ENCODE measurements at places on chromosomes 6 and 20.

DNA sequence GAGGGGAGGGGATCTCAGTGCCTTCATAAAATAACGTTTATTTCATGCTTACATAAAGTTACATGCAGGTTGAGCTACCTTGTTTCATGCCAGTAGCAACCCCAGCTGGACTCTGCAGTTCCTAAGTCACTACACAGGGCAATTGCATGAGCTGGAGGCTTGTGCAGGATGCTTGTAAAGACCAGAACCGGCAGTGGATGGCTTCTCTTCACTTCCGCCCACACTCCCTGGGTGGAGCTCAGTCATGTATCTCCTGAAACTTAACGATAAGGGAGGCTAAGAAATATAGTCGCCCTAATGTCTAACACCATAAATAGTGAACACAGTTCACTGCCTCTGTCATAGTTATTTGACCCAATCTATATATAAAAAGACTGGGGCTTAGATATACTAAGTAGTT is 99.4 kb upstream of the RAB32 start:
- DNase-seq: no peak

- no peak for DNase-seq
Measured at GRCh38 chr6:41733360-41733706, 2.1 kb downstream of the TFEB start.

- no peak for DNase-seq
Measured at GRCh38 chr6:112877134-112878100, 530.3 kb downstream of the RFPL4B start.

- no peak for DNase-seq
Measured at GRCh38 chr6:139647841-139648240, 273.4 kb upstream of the CITED2 start.

GRCh38 chr6:184161-184700 is 108.1 kb upstream of the DUSP22 start:
- no peak for DNase-seq

- DNase-seq: no peak
Measured at GRCh38 chr6:71402096-71402495, 113.5 kb downstream of the OGFRL1 start.

DNA sequence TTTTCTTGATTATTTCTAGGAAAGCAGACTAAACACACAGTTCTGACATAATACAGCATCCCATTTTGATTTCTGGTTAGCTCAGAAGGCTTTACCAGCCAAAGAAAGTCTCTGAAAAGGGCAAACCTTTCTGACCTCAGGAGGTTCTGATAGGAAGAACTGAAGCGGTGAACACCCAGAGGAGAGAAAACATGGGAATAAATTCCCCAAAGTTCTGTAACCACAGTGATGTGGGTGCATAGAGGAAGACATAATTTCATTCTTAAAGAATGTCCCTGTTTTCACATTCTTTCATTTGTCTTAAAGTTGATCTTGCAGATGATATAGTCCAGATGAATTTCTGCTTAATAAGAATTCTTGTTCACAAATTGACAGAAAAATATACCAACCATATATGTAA is 60.3 kb downstream of the RSPO3 start:
- no peak for DNase-seq

DNA sequence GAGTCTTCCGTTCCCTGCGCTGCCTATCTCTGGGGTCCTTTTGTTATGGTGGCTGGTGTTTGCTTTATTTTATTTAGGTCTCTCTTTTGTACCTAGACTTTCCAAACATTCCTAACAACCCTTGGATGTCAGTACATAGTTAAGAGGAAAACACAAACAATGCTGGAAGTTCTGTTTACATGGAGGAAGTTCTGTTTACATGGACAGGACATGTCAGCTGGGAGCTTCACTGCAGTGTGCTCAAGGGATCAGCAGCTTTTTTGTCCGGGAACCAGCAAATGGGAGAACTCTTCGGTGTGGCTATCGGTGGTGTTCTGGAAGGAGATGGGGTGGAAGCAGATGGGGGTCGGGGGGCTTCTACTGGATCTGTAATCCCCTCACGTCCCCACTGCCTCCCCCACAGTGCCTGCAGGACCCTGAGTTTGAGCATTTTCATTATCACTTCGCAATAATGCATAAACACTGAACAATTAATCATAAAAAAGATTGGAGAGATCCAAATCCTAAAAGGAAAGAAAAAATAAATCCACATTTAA is 2.7 kb downstream of the SERPINB6 start:
- no peak for DNase-seq

DNA sequence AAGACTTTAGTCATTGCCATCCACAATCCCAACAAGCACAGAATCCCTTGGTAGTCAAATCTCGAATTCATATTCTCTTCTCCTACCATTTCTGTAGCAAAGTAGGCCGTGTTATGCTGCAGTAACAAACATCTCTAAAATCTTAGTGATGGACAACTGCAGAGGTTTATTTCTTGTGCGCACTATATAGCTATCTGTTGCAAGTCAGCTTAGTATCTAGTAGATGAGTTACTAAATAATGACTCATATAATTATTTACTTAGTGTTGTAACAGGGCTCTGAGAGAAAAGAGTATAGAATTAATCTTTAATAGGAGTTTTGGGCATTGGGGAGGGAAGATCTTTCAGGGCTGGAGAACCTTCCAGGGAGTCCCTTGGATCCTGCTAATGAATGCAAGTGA is 73.3 kb downstream of the CAP2 start:
- no peak for DNase-seq

- DNase-seq: no peak
Measured at GRCh38 chr6:3744901-3745470, 6.5 kb downstream of the PXDC1 start.

GRCh38 chr20:21173485-21173884 is 47.6 kb downstream of the KIZ start:
- DNase-seq: no peak

DNA sequence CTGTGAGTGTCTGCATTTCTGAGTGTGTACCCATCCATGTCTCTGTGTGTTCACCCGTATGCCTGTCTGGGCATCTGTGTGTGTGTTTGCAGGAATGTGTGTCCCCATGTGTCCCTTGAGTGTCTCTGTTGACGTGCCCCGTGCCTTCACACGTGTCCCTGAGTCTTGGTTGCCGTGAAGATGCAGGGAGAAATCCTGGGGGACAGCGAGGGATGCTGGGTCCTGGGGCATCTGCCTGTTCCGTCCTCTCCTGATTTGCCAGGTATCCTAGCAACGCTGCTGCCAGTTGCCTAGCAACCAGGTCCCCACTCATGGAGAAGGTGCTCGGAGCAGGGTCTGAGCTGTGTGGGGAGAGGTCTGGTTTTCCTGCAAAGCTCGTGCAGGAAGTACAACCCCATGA is 6.0 kb upstream of the LKAAEAR1 start:
- DNase-seq: no peak

DNA sequence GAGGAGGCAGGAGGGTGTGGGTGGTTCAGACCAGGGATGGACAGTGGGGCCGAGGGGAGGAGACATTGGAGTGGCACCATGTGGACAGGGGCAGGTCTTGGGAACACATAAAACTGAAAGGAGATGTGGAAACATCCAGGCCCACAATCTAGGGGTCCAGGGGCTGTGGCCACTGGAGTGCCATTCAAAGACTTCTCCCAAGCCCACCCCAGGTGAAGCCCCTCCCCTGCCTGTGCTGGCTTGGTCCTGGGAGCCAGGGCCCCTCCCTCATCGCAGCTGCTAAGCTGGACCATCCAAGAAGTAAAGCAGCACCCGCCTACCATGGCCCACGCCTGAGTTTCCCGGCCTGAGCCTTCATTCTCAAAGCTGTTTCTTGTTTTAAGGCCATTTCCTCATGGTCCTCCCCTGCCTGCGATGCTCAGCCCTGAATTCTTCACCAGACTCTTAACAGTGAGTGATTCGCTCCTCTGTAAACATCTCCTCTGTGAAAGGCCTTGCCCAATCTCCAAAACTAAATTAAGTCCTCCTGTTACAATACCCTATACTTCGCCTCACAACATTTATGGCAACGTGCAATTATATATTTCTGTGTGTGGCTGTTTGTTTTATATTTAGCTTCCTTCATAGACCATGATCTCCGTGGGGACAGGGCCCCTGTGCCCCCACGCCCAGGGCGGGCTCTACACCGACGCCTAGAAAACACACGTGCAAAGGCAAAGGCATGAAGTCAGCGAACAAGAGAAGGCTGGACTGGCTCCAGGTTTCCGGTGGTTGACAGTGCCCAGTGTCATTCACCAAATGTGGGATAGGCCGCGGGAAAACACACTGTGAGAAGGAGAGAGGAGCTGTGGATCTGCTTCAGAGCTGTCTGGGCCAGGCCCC is 267.8 kb downstream of the ERMARD start:
- DNase-seq: no peak

DNA sequence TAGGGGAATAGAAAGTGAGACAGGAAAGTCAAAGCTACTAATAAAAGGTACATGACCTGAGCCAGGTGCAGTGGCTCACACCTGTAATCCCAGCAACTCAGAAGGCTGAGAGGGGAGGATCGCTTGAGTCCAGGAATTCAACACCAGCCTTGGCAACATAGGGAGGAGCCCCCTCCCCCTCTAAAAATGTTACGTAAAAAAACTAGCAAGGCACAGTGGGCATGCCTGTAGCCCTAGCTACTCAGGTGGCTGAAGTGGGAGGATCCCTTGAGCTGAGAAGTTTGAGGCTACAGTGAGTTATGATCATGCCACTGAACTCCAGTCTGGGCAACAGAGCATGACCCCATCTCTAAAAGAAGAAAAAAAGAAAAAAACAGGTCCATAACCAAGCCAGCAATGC is 186.1 kb upstream of the RIN2 start:
- DNase-seq: no peak

DNA sequence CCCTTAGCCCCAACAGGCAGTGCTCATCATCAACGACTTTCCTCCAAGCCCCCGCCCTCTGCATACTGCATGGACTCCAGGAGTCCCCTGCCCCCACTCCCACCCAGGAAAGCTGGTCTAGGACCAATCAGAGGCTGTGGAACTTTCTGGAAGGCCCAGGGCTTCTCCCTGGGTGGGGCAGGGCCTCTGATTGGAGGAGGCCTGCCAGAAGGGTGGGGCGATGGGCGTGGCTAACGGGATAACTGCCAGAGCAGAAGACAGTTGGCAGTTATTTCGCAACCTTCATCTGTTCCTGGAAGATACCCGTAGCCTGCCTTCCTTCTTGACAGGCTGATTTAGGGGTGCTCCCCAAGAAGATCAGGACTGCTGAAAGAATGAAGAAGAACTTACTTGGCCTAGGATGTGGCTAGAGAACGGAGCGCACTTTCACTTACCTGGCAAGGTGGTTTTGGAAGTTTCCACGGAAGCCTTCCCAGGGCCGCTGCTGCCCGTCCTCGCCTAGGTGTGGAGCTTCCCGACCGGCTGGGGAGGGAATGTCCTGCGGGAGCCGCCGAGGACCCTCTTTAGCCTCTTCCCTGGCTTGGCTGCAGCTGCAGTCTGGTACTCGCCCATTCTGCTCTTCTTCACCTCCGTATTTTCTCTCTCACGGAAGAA is 209.0 kb downstream of the LRFN2 start:
- DNase-seq: no peak

GRCh38 chr6:82364087-82365015 is 734 bp downstream of the TPBG start:
- DNase-seq: no peak

GRCh38 chr6:143337201-143337949 is 113.1 kb downstream of the ADAT2 start:
- DNase-seq: peak; percentile 45

GRCh38 chr6:82245376-82245775 is 2.2 kb downstream of the IBTK start:
- no peak for DNase-seq

DNA sequence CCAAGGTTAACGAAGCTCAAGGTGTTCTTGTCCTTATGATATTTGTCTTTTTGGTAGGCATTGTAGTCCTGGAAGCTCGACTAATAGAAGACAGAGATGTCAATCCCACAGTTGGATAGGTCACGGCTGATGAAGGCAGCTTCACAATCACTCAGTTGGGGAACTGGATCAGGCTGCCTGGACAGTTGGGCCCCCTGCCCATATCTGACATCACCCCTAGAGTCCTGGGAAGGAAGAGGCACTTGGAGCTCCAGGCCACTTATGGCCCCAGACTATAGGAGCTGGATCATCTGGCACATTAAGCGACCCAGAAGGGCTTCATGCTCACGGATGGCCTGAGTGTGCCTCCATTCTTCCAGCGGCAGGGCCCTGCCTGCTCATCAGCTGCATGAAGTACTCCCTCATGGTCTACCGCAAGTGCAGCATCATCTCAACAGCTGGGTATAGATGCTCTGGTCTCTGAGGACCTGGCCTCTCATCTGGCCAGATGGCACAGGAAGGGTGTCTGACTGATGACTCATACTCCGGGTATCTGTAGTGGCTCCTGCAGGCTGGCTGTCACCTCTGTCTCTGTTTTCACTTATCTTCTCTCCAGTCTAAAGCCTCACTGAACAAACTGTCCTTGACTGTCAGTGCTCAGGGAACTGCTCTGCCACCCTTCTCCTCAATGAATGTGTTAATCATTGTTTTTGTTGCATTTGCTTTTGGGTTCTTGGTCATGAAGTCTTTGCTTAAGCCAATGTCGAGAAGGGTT is 29.2 kb upstream of the SSR1 start:
- DNase-seq: no peak

GRCh38 chr20:19936466-19937200 is 80.5 kb upstream of the NAA20 start:
- no peak for DNase-seq

- no peak for DNase-seq
Measured at GRCh38 chr20:42906120-42906519, 283.6 kb downstream of the PTPRT start.

GRCh38 chr20:22682381-22682780 is 98.0 kb upstream of the FOXA2 start:
- DNase-seq: no peak

- no peak for DNase-seq
Measured at GRCh38 chr6:3164388-3164787, 7.0 kb upstream of the TUBB2A start.

GRCh38 chr6:158630938-158631616 is 13.5 kb downstream of the DYNLT1 start:
- DNase-seq: no peak

- no peak for DNase-seq
Measured at GRCh38 chr6:28311139-28311823, 24.7 kb downstream of the ZSCAN31 start.

DNA sequence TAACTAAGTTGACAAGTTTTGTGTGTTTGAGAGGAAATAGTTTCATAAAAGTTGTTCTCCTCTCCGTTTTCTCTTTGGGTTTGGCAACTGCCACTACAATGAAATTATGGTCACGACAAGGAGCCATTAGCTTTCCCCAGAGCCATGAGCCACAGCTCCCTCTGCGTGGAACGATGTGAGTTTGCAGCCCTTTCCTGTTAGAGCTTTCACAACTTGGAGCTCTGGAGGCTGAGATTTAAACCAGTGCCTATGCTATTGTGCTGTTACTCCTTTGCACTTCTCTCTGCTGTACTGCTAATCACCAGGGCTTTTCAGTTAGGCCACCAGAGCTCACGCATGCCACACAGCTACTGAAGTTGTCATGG is 29.3 kb upstream of the TXNDC5 start:
- DNase-seq: no peak

- DNase-seq: no peak
Measured at GRCh38 chr6:53104916-53105315, 39.7 kb downstream of the FBXO9 start.

GRCh38 chr20:6053064-6053775 is 640 bp downstream of the LRRN4 start:
- DNase-seq: no peak

GRCh38 chr6:11380969-11381744 is 148.7 kb upstream of the NEDD9 start:
- no peak for DNase-seq
